ENCODE measurements at places on chromosomes 5 and 9. TPM values are rescaled to one million over a fixed set of nuclear protein-coding genes. Genes with fewer than 3 reads are reported as not detected.

GRCh38 chr9:109775516-109775915 is 4.5 kb upstream of the PALM2AKAP2 start:
- no peak for DNase-seq

DNA sequence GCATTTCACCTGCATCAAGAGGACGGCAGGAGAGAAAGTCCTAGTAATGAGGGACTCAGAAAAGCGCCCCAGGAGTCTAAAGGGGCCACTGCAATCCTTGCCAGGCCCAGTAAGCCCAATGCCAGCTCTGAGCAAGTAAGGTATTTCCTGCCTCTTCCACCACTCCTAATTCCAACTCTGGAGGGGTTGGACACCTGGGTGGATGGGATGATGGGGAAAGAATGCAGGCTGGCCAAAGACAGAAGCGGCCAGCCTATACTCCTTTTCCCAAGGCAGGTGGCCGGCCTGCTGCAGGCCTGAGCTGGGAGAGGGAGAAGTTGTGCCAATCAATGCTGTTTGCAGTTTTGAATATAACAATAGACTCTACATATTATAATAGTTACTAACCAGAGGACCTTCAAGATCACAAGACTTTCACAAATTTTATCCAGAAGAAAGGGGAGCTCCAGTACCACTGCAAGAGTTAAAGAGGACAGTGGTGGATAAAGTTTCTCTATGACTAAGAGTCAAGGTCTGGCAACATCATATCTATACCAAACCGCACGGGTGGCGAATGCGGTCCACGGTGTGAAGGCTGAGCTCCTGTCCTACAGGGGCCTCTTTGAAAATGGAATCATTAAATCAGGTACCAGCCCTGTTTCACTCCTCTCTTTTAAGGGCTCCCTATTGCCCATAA is 115.0 kb upstream of the TBC1D2 start:
- DNase-seq, result no peak

DNA sequence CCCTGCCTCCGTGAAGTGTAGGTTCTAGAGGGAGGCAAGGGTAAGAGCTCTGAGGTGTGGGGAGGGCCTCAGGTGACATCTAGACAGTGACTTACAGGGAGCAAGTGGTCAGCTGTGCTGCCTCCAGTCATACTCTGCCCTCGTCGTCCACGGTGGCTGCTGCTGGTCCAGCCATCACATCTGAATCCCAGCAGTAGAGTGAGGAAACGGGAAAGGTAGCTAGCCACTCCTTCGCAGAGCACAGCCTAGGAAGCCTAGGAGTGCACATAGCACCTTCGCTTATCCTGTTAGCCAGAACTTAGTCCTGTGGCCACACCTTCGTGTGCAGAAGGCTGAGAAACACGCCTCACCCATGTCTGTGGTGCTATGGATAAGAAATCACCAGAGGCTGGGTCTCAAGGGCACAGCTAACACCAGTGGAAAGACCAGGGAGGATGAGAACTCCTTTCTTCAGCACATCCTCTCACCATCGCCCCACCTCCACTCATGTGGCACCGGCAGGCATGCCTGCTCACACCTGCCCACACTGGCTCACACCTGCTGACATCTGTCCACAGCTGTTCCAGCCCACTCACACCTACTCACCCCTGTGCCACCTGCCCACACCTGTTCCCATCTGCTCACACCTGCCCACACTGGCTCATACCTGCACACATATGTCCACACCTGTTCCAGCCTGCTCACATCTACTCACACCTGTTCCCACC is 44.5 kb upstream of the SLC6A19 start:
- DNase-seq, result no peak

The GRIN3A gene
- total RNA-seq, result 0.35 TPM

DNA sequence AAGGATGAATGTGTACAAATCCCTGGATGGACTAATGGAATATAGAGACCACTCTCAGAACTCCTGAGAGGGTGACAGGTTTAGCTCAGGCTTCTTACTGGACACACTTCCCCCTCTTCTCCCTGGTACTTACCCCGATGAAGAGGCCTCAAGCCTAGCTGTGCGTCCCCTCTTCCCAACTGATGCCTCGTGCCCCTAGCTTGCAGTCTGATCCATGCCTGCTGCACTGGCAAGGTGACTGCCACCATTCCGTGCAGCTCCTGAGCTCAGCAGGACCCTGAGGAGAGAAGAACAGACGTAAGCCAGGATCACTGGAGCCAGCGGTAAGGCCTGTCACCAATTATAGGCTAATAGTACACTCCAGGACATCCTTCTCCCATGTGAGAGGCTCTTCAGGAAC is 5.5 kb upstream of the STOML2 start:
- DNase-seq, result no peak

The JADE2 gene
- 2.1 TPM for total RNA-seq

The C9orf50 gene
- total RNA-seq, result 0.27 TPM

The FCHO2 gene
- 14.6 TPM for total RNA-seq

The CCDC152 gene
- total RNA-seq, result not detected

The ESM1 gene
- total RNA-seq, result not detected

- no peak for DNase-seq
Observed at GRCh38 chr5:17694914-17695313, 60.7 kb downstream of the TAF11L14 start.

DNA sequence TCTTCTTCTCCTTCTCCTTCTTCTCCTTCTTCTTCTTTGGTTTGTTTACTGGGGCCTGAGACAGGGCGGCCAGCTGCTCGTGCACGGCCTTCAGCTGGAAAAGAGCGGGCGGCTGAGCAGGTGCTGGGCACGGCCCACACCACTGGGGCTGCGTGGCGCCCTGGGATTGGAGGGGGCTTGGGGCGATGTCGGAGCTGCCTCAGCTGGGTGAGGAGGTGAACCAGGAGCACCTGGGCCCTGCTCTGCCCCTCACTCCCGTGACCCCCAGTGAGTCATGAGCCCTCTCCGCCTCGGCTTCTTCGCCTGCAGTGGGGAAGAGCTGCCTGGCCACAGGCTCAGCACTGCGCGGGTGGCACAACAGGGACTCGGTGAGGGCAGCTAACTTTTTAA is 14.9 kb downstream of the BRD3OS start:
- DNase-seq, result no peak

DNA sequence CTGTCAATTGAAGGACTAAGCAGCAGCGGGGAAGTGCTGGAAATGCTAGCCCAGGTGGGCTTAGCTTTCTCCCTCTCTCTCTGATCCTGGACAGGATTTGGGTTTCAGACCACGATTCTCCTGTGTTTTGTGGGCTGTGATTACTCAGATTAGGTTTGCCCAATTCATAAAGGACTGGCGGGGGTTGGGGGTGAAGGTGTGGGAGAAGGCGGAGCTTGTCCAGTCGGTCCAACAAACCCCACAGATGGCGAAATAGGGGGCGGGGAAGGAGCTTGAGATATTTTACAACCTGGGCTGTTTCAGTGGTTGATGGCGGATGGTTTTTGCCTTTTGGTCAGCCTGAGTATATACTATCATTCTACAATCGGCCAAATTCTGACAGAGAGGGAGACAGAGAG is 35.2 kb downstream of the PCDHAC2 start:
- no peak for DNase-seq

- no peak for DNase-seq
Observed at GRCh38 chr9:110777196-110777875, 108.7 kb downstream of the MUSK start.

DNA sequence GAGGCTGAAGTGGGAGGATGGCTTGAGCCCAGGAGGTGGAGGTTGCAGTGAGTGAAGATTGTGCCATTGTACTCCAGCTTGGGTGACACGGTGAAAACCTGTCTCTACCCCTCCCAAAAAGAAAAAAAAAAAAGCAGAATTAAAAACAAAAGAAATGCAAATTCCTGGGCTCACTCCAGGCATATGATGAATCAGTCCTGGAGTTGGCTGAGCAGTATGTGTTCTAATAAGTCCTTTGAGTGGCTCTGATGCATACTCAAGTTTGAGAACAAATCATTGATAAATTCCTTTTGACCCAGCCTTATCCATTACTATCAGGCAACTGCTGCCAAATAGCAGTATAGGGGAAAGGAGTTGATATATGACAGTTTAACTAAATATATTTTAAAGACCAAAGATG is 28.3 kb downstream of the UHRF2 start:
- DNase-seq, result no peak

- DNase-seq, result no peak
Observed at GRCh38 chr5:33228149-33228548, 212.6 kb upstream of the TARS1 start.

GRCh38 chr5:124671193-124671592 is 75.2 kb downstream of the ZNF608 start:
- no peak for DNase-seq

The TBC1D2 gene
- total RNA-seq, result 2.4 TPM

GRCh38 chr5:177304392-177305119 is 957 bp downstream of the PRELID1 start:
- DNase-seq, result no peak

The BAAT gene
- 0.16 TPM for total RNA-seq

The HSPA4 gene
- 166 TPM for total RNA-seq

The PCDHGA11 gene
- 1.8 TPM for total RNA-seq

GRCh38 chr5:127094161-127094814 is 21.0 kb upstream of the C5orf63 start:
- DNase-seq, result no peak

DNA sequence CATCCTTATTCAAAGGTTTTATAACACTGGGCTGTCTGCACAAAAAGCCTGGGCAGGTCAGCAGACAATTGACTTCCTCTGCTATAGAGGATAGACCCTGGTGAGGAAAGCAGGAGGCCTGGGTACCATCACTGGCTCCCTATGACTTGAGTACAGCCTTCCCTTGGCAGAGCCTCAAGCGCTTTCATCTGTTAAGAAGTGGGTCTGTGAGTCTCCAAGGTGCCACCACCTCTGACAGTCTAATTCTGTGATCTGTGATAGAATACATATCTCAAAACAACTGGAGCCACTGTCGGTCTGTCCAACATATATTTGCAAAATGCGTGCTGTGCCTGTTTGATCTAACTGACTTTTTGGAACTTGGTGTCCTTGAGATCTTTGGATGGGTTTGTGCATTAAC is 52.2 kb downstream of the C9orf152 start:
- DNase-seq, result no peak

DNA sequence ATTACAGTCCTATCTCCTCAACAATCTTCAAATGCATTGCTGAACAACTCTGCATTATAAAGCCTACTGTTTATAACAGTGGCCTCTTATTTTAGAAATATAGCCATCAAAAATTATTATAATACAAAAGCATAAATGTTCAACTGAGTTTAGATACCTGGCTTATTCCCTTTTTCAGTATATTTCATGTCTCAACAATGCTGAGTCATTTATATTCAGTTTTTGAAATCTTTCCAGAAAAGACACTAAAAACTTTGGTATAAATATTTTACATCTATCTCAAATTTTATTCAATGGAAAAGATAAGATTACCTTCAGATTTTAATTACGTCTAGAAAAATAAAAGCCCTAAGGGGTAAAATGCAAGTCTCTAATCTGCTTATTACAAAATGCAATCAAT is 37.9 kb downstream of the LURAP1L start:
- DNase-seq, result no peak

The RCL1 gene
- total RNA-seq, result 12.7 TPM

The SH3RF2 gene
- 1.0 TPM for total RNA-seq

DNA sequence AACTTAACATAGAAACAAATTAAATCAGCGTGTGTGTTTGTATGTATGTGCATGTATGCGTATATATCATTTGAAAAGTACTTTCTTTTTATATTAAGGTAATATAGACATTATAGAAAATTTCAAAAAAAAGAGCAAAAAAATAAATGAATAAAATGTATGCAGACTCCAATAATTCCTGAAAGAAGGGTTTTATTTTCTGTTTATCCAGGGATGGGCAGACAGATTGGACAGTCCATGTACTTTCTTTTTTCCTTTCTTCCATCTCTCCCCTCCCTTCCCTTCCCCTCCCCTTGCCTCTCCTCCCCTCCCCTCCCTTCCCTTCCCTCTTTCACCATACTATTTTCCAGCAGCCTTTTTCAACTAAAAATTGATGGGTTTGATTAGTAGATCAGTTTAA is 123.8 kb downstream of the SGCD start:
- no peak for DNase-seq

GRCh38 chr9:93346231-93347112 is 105.0 kb upstream of the FAM120A start:
- peak; percentile 31 for DNase-seq

GRCh38 chr5:53913941-53914340 is 353.5 kb downstream of the NDUFS4 start:
- DNase-seq, result no peak

GRCh38 chr5:66354422-66354821 is 210.3 kb downstream of the SREK1 start:
- no peak for DNase-seq

The SPOCK1 gene
- 75.6 TPM for total RNA-seq

- no peak for DNase-seq
Observed at GRCh38 chr9:116390303-116391228, 237.0 kb downstream of the PAPPA start.

The NUTM2G gene
- total RNA-seq, result not detected

DNA sequence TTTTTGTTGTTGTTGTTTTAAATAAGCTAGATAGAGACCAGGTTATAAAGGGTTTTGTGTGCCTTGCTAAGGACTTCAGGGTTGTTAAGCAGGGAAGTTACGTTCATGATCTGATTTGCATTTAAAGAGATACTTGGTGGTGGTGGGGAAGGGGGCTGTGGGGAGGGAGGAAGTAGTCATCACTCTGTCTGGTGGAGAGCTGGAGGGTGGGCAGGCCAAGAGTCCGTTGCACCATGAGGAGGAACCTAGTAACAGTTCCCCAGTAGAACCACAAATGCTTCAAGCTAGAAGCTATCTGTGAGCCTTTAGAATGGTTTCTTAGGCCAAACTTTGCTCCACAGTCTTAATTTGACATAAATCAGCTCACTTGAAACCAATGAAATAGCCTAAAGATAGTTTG is 18.7 kb upstream of the ROPN1L start:
- DNase-seq, result no peak

The ARSI gene
- total RNA-seq, result 0.51 TPM

The CENPK gene
- 55.2 TPM for total RNA-seq

DNA sequence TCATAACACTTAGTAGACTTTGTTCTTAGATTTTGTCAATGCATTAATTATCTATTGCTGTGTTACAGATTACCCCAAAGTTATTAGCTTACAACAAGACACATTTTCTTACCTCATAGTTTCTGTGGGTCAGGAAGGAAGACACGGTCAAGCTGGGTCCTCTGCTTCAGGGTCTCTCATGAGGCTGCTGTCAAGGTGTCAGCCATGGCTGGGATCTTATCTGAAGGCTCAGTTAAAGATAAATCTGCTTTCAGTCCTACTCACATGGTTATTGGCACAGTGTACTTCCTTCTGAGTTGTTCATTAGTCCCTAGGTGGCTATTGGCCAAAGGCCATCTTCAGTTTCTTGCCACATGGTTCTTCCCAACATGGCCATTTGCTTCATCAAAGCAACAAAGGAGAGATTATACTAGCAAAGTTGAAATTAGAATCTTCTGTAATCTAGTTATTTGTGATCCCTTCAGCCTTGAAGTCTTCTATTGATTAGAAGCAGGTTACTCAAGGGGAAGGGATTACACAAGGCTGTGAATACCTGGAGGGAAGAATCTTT is 25.2 kb downstream of the TDRD7 start:
- DNase-seq, result no peak

DNA sequence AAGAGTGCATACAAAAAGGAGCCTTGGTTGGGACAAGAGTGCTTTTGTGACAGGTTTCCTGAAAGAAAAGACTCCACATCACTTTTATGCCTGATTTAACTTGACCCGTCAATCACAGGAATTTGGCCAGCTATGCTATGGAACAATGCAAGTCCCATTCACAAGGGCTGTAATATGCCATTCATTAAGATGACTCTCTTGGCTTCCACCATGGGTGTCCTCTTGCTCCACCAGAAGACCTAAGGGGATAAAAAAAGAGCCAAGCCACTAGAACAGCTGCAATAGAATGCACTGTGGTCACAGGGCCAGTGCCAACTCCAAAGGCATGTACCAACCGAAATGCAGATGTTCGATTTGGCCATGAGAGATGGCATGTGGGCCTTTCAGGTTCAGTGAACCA is 480.1 kb upstream of the MPDZ start:
- no peak for DNase-seq
